ENCODE measurements at places on chromosomes 11 and 22.

GRCh38 chr11:94924171-94924572, 49.2 kb downstream of the CWC15 start:
- no peak for DNase-seq

DNA sequence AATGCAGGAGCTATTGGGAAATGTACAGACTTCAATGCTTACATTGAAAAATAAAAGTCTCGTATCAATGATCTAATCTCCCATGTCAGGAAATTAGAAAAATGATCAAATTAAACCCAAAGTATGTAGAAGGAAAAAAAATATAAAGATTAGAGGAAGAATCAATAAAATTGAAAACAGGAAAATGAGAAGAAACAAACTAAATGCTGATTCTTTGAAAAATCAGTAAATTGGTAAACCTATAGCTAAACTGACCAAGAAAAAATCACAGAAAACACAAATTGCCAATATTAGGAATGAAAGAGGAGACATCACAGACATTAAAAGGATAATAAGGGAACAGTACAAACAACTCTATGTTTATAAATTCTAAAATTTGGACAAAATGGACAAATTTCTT, 11.8 kb downstream of the OR2AT4 start:
- no peak for DNase-seq

GRCh38 chr11:96318850-96319249, 24.1 kb downstream of the MAML2 start:
- DNase-seq, result no peak

- DNase-seq, result no peak
These were observed 98.9 kb downstream of the MYO18B start for GRCh38 chr22:25840891-25841290.

- no peak for DNase-seq
These were observed 3.2 kb downstream of the MS4A3 start for GRCh38 chr11:60059521-60060240.

- no peak for DNase-seq
These were observed 32.3 kb downstream of the CCDC34 start for GRCh38 chr11:27330633-27331270.

Measured in T-cell (primary cell).